ENCODE measurements at places on chromosomes 1 and 21. TPM values are rescaled to one million over a fixed set of nuclear protein-coding genes. Genes with fewer than 3 reads are reported as not detected.

SNAP47 gene
- total RNA-seq: 33.7 TPM

MAB21L3 gene
- not detected for total RNA-seq

ADORA3 gene
- 0.13 TPM for total RNA-seq

TDRD5 gene
- total RNA-seq: not detected

H6PD gene
- total RNA-seq: 24.2 TPM

LMOD1 gene
- total RNA-seq: not detected

SPRR1A gene
- total RNA-seq: not detected

TNFRSF1B gene
- 28.1 TPM for total RNA-seq

FPGT gene
- total RNA-seq: 19.7 TPM

PLPP3 gene
- 34.4 TPM for total RNA-seq

AMY1C gene
- total RNA-seq: not detected

SPOCD1 gene
- total RNA-seq: 57.9 TPM

ARMH1 gene
- total RNA-seq: not detected

FOXO6 gene
- 0.66 TPM for total RNA-seq

GREM2 gene
- not detected for total RNA-seq

F5 gene
- 0.36 TPM for total RNA-seq

AADACL4 gene
- total RNA-seq: not detected

RNF115 gene
- total RNA-seq: 25.4 TPM

CYP4A22 gene
- 0.07 TPM for total RNA-seq

AIRE gene
- total RNA-seq: not detected

ENO1 gene
- total RNA-seq: 2,573 TPM

TRIM63 gene
- total RNA-seq: not detected

FCGR2B gene
- total RNA-seq: not detected

TNFRSF8 gene
- total RNA-seq: under 0.01 TPM
